ENCODE measurements at places on chromosomes 4 and X.
A peak's percentile ranks its signal among the peaks of the same experiment; 100 is the strongest.

DNA sequence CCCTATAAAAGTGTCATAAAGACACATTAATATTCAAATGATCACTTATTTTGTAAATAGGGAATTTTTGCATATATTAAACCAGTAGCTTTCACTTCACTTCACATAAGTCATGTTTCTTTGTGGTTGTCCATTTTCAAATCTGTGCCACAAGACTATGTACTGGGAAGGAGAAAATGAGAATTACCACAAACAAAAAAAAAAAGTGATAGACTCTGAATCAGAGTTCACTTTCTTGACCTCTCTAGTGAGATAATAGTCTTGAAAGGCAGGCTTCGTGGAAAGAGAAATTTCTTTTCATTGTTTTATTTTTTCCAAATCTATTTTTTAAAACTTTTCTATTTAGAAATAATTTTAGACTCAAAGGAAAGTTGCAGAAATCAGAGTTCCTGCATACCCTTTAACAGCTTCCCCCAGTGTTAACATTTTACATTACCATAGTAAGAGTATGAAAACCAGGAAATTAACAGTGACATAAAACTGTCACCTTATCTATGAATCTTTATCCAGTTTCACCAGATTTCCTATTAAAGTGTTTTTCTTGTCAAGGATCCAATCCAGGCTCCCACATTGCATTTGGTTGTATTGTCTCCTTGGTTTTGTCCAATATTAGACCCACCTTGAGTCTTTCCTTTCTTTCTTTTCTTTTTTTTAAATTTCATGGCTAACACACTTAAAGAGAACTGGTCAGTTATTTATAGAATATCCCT lies 215.4 kb upstream of the PGRMC2 start:
- DNase-seq, result no peak
- H3K27me3 ChIP-seq, result no peaks in the 10 kb centered on the region
- H3K27ac ChIP-seq, result no peak overlapping the region
- no peak overlapping the region for H3K4me3 ChIP-seq

DNA sequence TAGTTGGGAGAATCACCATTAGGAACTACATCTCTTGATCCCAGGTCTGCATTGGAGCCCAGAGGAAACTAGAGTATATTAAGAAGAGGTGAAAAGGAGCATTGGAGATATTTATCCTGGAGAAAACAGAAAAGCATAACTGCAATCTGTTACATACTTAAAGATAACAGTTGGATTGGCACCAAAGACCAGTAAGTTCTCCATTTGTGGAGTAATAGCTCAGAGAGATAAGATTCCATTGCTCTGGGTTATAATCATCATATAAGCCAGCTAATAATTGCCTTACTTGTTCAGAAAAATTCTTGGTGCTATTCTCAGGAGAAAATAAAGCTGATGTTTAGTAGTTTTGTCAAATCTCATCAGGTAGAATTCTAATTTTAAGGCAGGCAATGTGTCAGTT lies 20.6 kb downstream of the GRPR start:
- H3K27me3 ChIP-seq, result peaks cover 3% of the 10 kb centered on the region
- no peak overlapping the region for H3K4me3 ChIP-seq
- no peak for DNase-seq

DNA sequence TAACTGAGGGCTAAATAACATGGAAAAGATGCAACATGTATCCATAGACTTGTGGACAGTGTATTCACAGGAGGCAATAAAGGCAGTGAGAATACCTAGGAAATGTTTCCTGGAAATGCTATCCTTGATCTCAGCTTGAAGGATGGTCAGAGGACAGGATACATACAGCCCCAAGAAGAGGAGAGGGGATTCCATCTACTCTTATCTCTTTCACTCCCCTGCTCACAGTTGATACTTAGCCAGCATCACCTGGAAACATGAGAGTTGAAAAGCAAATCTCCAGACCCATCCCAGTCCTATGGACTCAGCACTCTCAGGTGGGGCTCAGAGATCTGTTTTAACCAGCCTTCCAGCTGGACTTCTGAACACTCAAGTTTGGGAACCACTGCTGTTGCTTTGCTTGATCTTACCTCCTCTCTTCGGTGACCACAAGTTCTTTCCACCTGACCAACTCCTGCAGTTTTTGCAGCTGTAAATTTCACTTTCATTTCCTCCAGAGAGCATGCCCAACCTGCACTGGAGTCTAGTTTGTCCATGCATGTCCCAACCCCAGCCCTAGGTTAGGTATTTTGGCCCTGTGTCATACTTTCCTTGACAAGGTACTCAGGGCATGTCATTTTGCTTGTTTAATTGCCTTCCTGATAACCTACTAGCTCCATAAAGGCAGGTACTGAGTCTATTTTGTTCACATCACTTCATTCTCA lies 10.4 kb downstream of the RELL1 start:
- no peaks in the 10 kb centered on the region for H3K4me1 ChIP-seq
- DNase-seq, result no peak
- H3K27me3 ChIP-seq, result no peaks in the 10 kb centered on the region
- H3K27ac ChIP-seq, result peak overlapping the region; percentile 71
- no peaks in the 10 kb centered on the region for H3K36me3 ChIP-seq

GRCh38 chr4:78566834-78567499 lies 15.4 kb downstream of the ANXA3 start:
- no peak overlapping the region for H3K4me3 ChIP-seq
- no peaks in the 10 kb centered on the region for H3K4me1 ChIP-seq
- no peaks in the 10 kb centered on the region for H3K36me3 ChIP-seq
- H3K27ac ChIP-seq, result no peak overlapping the region
- no peak for DNase-seq

GRCh38 chr4:187415231-187415630 lies 580.3 kb upstream of the ZFP42 start:
- no peak for DNase-seq
- no peak overlapping the region for H3K27ac ChIP-seq
- no peaks in the 10 kb centered on the region for H3K4me1 ChIP-seq
- no peak overlapping the region for H3K4me3 ChIP-seq

All from liver (tissue), 10 donors.